ENCODE measurements at places on chromosomes 5 and 9.

DNA sequence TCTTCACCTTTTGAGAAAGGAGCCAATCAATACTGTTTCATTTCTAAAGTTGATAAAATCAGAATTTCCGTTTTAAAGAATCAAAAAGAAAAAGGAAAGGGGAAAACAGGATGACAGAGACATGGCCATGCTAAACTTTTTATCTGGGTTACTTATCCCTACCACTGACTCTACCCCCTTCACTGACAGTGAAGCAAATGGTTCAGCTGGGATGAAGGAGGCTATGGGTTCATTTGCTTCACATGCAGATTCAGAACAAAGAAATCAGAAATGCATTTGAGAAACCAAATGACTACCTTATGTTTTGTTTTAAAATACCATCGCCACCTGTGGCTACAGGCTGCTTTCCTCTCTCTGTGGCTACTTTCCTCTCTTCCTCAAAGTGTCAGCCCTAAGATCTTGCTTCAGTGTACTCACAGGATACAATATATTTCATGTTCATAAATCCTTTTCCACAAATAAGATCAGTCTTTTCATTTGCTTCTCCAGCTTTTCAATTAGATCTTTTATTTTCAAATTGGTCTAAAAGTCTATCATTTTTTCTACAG, 53.3 kb downstream of the LPAR1 start:
- DNase-seq: no peak

- no peak for DNase-seq
These were observed 51.5 kb upstream of the IQGAP2 start for GRCh38 chr5:76351577-76351976.

DNA sequence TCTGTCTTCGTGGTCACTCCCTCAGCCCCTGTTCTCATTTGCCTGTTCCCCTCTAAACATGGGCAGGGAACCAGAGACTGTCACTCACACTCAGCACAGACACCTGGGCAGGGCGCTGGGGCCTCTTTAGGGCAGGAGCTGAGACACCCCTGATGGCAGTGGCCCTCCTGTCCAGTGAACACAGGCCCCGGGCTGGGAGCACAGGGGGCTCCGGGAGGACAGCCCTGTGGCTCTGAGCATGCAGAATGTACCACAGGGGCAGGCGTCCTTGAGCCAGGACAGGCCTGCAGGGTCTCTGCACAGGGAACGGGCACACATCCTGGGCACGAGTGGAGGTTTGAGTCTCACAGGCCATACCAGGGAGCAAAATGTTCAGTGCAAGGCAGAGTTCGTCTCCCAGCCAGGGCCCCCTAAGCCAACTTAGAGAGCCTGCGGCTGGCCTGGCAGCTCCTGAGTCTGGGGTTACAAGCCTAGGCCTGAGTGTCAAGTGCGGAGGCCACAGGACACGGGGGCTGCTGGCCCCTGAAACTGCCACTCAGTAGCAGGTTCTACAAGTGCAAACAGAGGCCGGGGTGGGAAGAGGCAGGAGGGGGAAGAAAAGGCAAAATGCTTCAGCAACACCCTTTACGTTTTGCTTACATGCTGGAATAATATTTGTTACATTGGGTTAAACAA, 55.9 kb upstream of the NKD2 start:
- no peak for DNase-seq

- no peak for DNase-seq
These were observed 19.4 kb downstream of the TMEM174 start for GRCh38 chr5:73192370-73192769.

DNA sequence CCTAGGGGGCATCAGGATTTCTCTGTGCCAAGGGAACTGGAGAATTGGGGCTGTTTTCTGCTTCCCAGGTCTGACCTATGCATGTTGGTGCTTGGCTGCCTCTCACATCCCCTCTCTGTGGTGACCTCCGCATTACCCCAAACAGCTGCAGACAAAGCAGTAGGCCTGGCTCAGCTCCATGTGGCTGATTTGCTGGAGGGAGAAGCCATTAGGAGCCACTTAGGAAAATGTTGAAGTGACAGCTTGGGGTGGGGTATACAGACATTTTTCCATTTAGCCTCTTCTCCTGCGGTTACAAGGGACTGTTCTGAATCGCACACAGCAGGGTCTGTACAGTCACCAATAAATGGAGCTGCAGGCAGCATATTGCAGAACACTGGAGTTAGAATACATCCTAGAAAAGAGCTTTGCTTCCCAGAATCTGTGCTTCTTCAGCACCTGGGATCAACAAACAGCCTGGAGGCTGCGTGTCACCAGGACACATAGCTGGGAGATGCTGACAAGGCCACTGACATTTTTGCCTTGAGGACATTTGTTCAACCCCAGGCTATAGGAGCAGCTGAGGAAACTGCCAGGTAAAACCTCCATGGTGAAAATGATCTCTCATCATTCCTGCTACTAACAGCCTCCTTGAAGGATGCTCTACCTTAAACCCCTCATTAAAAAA, 335.3 kb downstream of the DIRAS2 start:
- DNase-seq: no peak

DNA sequence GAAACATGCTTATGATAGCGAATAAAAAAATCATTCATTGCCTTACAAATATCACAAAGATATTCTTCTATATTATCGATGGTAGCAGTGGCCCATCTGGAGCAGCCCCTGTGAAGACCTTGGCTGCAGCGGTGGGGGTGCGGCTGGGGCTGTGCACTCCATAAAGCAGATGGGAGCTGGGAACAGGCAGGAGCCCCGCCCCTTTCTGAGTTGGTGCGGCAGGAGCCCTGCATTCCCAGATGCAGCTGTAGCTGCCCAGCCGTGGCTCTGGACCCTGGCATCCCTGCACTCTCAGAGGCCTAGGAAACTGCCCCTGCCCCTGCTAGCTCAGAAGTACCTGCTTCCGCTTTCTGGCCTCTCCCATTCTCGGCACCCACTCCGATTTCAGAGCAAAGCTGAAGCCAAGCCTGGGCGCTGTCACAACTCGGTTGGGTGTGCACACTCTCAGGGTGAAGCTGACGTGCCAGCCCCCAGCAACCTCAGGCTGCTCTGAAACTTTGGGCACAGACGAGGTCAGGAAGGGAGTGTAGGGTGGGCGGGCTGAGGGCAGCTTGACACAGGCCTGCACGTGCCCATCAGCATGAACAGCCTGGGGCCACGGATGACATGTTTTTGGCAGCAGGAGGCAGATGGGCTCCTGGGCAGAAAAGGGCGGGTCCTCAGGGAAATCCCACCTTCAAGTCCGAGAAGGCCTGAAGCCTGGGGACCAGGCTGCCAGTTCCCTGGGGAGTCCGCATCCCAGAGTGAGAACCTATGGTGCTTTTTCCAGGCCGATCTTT, 1440.8 kb upstream of the ACO1 start:
- DNase-seq: no peak

GRCh38 chr5:10331341-10331796, 22.1 kb upstream of the MARCHF6 start:
- no peak for DNase-seq

GRCh38 chr5:134994560-134995156, 27.0 kb downstream of the CATSPER3 start:
- no peak for DNase-seq

GRCh38 chr9:134027561-134027960, 2.3 kb downstream of the BRD3OS start:
- no peak for DNase-seq

GRCh38 chr5:166377756-166378155, 1913.7 kb upstream of the WWC1 start:
- no peak for DNase-seq

DNA sequence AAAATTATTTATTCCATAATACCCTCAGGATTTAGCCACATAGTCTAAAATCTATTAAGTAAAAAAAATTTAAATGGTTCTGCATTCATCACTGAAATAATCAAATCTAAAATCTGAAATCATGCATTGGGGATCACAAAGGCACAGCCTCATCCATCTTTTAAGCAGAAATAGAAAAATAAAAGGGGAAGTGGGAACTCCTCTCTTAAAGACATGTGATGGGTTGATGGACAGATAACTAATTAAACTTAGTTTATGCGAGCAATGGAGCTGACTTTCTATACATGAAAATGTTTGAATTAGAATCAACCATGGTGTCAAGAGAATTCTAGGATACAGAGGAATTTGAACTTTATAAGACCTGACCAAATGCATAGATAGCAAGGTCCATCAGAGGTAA, 170.5 kb downstream of the GABRB2 start:
- DNase-seq: no peak

GRCh38 chr9:112166176-112167140, 8.6 kb downstream of the SUSD1 start:
- DNase-seq: no peak

- no peak for DNase-seq
These were observed 137.3 kb downstream of the SLC12A2 start for GRCh38 chr5:128220841-128221240.

GRCh38 chr9:5488221-5489008, 21.9 kb upstream of the PDCD1LG2 start:
- DNase-seq: no peak

- DNase-seq: no peak
These were observed 143.4 kb downstream of the FGF18 start for GRCh38 chr5:171562822-171563221.

DNA sequence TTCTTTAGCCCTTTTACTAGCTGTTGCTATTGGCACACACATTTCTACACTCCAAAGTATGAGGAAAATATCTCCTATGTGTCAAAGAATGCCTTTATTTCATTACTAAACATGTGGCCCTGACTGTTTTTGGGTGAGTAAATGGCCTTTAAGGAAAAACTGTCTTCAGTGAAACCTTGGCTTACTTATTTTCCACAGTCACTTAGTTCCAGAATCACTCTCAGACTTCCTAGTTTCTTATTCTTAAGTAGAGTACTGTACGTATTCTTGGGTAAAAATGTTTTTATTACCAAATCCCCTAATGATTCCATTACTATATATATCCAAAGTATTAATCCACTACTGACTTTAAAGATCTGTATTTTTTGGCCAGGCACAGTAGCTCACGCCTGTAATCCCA, 27.5 kb downstream of the ERP44 start:
- no peak for DNase-seq

GRCh38 chr9:25975667-25976066, 297.4 kb upstream of the TUSC1 start:
- DNase-seq: no peak

DNA sequence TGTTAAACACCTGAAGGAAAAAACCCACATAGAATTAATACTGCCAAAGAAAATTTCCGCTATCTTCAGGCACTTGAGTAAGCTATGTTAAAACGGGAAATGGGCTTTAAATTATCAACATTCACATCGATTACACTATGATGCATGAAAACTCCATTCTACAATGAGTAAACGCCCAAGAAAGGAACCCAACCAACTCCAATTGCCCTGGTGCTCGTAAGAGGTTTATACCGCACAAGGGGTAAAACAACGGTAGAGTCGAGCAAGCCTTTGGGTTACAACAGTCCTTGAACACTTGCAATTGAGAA, 1.0 kb downstream of the AGTPBP1 start:
- DNase-seq: no peak

DNA sequence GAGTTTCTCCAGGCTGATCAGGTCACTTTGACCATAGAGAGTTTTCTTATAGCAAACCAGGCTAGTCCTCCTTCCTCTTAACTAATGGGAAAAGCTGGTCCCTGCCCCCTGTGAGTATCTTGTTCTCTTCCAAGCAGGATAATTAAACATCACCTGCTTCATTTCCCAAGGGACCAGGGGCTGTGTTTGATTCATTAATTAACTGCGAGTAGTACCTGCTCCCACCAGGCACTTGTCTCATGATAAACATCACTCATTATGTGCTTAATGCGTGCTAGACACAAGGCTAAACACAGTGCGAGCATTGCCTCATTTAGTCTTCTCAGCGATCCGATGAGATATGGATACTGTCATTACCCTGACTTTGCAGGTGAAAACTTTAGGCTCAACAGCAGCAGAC, 1.7 kb upstream of the FAM163B start:
- no peak for DNase-seq

GRCh38 chr5:59608745-59609144, 284.8 kb downstream of the PDE4D start:
- no peak for DNase-seq

- DNase-seq: no peak
These were observed 16.4 kb upstream of the TTC1 start for GRCh38 chr5:159992566-159992965.

DNA sequence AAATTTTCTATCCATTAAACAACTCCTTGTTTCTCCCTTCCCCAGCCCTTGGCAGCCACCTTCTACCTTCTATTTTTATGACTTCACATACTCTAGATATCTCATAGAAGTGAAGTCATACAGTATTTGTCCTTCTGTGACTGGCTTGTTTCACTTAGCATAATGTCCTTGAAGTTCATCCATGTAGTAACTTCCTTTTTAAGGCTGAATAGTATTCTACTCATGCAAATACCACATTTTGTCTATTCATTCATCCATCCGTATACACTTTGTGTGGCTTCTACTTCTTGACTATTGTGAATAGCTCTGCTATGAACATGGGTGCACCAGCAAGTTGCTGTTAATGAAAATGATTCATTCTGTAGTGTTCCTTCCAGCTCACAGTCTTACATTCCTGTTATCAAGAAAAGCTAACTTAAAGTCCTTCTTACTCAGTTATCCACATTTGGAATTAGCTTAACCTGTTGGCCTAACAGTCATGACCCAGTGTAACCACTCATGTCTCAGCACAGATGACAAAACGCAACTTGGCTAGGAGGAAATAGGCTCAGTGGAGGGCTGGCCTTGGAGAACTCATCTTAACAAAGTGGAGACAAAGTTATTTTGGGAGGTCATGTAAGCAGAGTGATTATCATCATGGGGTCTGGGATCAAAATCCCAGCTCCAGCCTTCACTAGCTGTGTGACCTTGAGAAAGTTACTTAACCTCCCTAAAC, 129.7 kb upstream of the MAP3K1 start:
- DNase-seq: no peak

DNA sequence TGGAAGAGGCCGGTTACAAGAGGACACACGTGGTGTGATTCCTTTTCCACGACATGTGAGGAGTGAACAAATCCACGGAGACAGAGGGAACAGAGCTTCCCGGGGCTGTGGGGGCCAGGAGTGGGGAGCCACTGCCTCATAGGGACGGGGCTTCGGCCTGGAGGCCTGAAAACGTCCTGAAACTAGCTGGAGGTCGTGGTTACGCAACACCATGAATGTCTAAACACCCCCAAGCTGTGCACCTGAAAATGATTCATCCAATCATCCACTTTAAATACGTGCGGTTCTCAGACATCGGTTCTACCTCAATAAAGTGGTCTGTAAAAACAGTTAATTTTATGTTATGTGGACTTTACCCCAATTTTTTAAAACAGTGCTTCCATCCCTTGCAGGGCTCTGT, 65.3 kb upstream of the PPP1R26 start:
- peak; percentile 27 for DNase-seq

GRCh38 chr9:109799792-109800191, 19.8 kb downstream of the PALM2AKAP2 start:
- DNase-seq: no peak

GRCh38 chr5:133356984-133357421, 255.3 kb downstream of the FSTL4 start:
- DNase-seq: no peak

DNA sequence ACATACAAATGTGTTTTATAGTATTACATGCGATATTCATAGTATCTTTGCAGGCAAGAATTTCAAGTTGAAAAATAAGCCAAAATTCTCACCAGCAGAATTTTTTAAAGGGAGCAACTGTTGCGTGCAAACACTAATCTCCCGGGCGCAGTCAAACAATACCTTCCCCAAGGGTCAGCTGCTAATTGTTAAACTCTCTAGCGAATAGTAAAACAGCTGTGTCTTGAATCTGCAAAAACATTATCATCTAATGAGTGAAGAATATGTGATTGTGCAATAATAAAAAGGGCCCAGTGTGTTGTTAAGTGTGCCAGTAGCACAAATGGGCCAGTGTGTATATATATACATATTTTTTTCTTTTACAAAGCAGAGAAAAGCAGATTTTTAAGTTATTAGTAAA, 131.4 kb downstream of the CCDC192 start:
- no peak for DNase-seq

- DNase-seq: no peak
These were observed 151.0 kb upstream of the PTCH1 start for GRCh38 chr9:95667789-95668188.
